Progenitor cell of endocrine pancreas (in vitro differentiated cells): ENCODE measurements at places on chromosomes 6 and 20.

- no peak for DNase-seq
These were observed 39.1 kb downstream of the NRN1 start for GRCh38 chr6:5967594-5967993.

DNA sequence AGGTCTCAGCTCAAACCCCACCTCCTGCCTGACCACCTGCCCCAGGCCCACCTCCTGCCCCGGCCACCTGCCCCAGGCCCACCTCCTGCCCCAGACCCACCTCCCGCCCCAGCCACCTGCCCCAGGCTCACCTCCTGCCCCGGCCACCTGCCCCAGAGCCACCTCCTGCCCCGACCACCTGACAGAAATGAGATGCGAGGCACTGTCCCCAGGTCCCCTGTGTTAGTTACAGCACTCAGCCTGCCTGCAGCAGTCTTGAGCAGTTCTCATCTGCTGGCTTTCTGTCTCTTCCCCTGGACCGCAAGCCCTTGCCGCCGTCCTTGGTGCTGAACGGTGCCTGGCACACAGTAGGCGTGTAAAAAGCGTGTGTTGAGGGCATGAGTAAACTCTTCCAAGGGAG lies 79.5 kb downstream of the CDH4 start:
- no peak for DNase-seq

GRCh38 chr6:67896476-67896875 lies 738.6 kb upstream of the ADGRB3 start:
- no peak for DNase-seq

- no peak for DNase-seq
These were observed 13.3 kb upstream of the FAXC start for GRCh38 chr6:99362678-99363268.

GRCh38 chr6:73088138-73088813 lies 137.0 kb downstream of the KHDC1L start:
- no peak for DNase-seq

- DNase-seq = no peak
These were observed 113.0 kb upstream of the CEP162 start for GRCh38 chr6:84340422-84340821.

GRCh38 chr6:151534576-151534975 lies 40.8 kb downstream of the CCDC170 start:
- DNase-seq = no peak

DNA sequence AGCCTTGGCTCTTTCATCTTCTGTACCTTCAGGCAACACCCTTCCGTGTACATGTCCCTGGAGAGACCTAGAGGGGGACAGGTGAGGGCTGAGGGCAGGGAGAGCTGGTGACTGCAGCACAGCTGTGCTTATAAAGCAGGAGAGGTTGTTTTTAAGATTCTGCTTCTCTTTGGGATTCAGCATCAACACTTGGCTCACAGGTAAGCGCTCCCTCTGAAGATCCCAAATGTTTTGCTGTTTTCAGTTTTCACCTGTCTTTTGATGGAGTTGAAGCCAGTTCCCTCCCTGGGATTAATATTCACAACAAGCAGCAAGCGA lies 19.4 kb upstream of the TRAF3IP2 start:
- no peak for DNase-seq

GRCh38 chr6:14670806-14671205 lies 553.2 kb downstream of the CD83 start:
- no peak for DNase-seq

DNA sequence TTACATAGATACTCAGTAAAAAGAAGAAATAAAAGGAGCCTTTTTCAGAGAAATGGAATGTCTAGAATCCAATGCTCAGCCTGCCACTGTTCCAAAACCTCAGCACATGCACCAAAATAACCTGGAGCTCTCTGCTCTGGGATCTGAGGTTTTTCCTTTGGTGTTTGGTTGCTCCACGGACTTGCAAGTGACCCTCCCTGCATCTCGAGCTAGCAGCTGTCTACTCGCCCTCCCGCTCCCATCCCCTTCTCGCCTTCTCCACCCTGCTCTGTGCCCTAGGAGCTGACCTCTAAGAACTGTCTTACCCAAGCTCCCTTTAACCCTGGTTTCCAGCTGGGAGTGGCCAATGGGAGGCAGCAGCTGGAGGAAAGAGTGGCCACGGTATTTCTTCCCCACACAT lies 35.1 kb upstream of the FAM210B start:
- DNase-seq = no peak

DNA sequence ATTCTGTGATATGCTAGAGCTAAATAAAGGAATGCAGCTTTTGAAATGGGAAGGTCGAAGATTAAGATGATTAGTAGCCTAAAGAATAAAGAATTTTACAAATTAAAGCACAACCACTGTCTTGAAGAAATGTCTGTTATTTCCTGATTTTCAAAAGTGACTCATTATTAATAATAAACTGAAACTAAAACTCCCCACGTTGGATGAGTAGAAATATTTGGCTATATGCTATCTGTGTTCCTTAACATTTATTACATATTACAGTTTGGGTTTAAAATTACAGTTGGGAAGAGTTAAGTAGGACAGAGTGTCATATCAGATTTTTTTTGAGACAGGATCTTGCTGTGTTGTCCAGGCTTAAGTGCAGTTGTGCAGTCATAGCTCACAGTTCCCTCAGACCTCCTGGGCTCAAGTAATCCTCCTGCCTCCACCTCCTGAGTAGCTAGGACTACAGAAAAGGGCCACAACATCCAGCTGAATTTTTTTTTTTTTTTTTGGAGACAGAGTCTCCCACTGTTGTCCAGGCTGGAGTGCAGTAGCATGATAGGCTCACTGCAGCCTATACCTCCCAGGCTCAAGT lies 47.1 kb downstream of the AKIRIN2 start:
- no peak for DNase-seq

DNA sequence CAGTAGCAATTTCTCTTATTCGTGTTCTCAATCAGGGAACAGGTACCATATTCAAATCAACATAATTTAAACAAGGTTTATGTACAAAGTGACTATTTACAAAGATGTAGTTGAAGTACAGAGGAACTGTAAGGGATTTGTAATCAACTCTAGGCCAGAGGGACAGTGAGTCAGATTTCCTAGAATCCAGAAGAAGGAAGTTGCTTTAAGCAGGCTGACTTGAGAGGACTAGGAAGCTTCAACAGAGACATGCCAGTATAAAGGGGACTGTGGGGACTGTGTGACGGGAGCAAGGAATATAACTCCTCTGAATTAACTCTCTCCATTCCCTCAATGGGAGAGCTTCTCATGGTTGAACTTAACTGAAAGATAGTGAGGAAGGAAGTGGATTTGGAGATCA lies 427.4 kb upstream of the JAG1 start:
- DNase-seq = no peak

- no peak for DNase-seq
These were observed 18.0 kb downstream of the USP49 start for GRCh38 chr6:41877051-41877680.

DNA sequence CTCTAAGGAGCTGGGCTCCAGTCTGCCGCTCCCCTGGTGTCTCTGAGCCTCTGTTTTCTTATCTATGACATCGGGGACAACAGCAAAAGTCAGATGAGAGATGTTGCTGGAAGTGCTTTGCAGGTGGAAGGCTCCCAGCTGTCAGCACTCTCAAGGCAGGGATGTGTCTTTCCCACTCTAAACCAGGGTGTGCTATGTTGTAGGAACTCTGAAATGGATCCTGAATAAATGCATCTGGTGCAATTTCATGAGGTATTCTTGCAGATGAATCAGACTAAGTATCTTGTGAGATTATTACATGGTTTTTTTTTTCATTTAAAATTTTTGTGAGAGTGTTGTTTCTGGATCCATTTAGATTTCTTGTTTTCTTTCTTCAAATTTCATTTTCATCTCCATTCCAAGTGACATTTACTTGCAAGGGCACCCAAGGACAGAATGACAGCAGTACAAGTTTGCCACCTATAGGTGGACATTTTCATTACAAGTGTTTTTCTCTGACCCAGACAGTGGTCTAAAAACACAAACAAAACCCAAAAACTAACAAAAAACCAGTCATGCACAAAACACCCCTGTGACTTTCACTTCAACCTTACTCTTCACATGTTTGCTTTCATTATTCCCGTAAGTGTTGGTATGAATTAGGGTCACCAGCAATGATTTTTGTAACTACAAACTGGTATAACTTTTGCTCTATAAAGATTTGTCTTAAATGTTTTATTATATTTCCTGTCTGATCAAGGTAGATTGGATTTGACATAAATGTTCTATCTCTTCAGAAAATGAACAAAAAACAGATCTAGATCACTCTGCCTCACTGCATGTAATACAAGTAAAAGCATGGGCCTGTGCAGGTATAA lies 14.7 kb upstream of the SIM1 start:
- DNase-seq = no peak
